ENCODE measurements at places on chromosomes 3 and 15.

- no peak for DNase-seq
Measured at GRCh38 chr15:92306663-92307062, 87.0 kb upstream of the ST8SIA2 start.

- no peak for DNase-seq
Measured at GRCh38 chr15:90860942-90861675, 7.3 kb upstream of the FURIN start.

- DNase-seq = no peak
Measured at GRCh38 chr3:30324587-30324986, 281.8 kb upstream of the TGFBR2 start.

DNA sequence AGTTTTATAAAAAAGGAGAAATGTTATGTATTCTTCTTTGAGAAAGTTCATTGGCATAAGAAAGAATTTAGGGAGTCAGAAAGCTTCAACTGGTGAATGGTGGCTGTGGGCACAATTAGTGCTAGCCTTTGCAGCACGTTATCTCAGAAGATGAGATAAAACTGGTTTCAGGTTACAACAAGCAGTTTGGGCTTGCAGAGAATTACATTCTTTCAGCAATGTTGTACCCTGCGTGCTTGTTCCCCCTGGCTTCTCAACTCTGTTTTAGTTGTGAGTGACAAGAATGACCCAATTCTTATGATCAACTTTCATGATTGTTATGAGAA, 31.6 kb upstream of the ACP3 start:
- DNase-seq = no peak

GRCh38 chr3:30428251-30428650, 178.2 kb upstream of the TGFBR2 start:
- DNase-seq = no peak

- no peak for DNase-seq
Measured at GRCh38 chr3:44926172-44926571, 49.8 kb downstream of the ZDHHC3 start.

DNA sequence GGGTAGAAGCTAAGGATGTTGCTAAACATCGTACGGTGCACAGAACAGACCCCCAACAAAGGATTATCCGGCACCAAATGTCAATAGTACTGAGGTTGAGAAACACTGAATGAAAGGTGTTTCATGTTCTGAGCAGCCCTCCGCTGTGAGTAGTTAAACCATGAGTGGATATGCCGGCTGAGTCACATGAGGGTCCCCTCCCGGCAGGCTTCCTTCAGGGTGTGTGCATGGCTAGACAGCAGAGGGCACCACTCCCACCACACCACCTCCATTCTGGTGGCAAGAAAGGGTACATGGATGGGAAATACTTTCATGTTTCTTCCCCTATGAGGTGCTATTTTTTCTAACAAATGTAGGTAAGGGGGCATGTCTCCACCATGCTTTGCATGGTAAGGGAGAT, 128.3 kb upstream of the SEMA6D start:
- no peak for DNase-seq

- no peak for DNase-seq
Measured at GRCh38 chr3:125245521-125245920, 33.0 kb upstream of the SLC12A8 start.

GRCh38 chr3:148319161-148319915, 378.4 kb upstream of the AGTR1 start:
- no peak for DNase-seq

- no peak for DNase-seq
Measured at GRCh38 chr3:170751083-170751898, 118.7 kb downstream of the RPL22L1 start.

DNA sequence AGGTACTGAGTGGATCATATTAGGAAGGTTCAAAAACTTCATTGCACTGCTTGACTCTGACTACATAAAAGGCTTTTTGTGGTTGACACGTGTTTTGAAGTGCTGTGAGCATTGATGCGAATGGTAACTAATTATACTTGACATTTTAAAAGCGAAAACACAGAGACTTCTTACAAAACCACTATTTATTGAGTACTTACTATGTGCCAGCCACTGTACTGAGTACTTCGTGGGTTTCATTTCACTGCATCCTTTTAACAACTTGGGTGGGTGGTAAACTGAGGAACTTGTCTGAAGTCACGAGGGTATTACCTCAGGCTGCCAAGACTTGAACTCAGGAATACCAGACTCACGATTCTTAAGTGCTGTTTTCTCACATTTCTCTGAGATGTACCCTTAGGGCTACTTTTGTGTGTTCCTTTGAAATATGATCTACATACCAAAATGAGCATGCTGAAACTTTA, 45.3 kb upstream of the PPP4R2 start:
- DNase-seq = no peak

GRCh38 chr3:169435193-169435592, 228.3 kb downstream of the MECOM start:
- no peak for DNase-seq

DNA sequence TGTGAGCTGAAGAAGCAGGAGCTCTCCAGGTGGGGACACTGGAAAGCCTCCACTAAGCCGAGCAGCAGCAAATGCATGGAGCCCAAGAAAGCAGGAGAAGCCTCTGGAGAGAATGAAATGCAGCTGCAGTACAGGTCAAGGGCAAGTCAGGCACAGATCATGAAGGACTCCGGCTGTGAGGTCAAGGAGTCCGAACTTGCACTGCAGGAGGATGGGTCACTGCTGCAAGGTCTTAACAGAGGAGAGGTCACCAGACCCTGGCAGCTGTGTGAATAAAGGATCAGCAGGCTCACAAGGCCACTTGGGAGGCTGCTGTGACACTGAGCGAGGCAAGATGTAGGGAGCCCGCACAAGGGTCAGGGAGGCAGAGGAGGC, 24.7 kb upstream of the SLC41A3 start:
- DNase-seq = no peak

- no peak for DNase-seq
Measured at GRCh38 chr15:57287123-57287521, 89.2 kb upstream of the CGNL1 start.

- no peak for DNase-seq
Measured at GRCh38 chr3:179108086-179108485, 36.5 kb upstream of the ZMAT3 start.

DNA sequence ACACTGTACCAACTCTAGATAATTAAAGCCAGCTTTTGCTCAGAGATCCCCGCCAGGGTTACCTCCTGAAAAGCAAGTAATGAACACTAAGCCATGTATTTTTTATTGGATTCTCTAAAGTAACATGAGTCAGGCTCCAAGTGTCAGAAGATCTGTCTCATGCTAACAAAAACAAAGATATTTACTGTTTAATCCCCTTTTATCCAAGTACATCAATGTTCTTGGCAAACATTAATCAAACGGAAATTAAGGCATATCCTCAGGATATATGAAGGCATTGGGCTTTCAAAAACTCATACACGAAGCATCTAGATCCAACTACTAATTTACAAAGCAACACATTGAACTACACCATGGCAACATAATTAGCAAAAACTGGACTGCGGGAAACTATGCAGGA, 37.2 kb downstream of the MYO5A start:
- DNase-seq = no peak

- DNase-seq = no peak
Measured at GRCh38 chr3:142588703-142589102, 7.5 kb upstream of the PLS1 start.

DNA sequence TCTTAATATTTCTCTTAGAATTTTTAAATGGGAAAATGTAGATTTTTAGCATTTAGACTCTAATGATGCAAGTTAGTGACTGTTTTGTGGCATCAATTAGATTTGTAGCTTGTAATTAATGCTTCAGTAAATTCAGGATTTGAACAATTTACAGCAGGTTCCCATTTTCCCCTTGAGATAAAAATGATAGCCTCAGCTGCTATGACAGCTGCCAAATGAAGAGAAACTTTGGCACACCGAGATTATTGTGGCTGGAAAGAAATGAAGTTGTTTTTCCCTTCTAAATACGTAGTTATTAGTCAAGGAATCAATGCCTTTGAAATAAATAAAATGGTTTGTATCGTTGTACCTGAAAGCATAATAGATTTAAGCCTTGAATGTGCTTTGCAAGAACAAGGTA, 206.4 kb upstream of the P2RY1 start:
- DNase-seq = no peak

DNA sequence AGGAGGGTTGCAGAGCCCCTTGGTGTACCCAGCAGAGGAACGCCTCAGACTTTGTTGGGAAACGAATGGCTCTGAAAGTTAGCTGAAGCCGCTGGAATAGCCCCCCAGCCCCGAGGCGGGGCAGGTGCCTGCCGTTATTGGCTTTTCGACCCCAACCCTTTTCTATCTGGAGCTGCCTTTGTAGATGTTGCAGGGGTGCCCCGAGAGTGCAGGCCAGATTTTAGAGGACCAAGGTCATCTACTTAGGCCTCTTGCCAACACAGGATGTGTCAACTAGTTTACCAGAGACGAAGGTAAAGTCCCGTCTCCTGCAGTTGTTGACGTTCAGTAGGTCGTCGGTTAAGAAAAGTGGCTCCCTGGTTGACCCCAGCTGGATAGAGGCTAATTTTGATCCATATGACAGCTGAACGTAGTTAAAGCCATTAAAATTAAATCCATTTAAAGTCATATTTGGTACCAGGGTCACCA, 579 bp upstream of the UBE3A start:
- no peak for DNase-seq

DNA sequence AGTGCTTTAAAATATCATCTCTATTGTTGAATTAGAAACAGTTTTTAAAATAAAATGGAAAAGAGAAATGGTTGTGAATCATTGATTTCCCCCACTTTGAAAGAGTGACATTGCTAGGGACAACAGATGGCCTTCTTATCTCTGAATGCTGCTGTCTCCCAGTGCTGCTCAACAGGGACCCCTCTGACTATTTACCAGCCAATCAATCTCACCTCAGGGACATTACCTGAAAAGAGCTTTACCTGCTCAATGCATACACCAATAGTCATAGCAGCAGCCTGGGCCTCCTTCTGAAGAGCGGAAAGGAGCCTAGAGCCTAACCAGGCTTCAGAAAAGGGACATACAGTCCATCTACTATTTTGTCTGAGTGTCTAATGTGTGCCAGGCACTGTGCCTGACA, 162.8 kb downstream of the CGGBP1 start:
- no peak for DNase-seq

GRCh38 chr15:75211436-75212199, 9.9 kb downstream of the C15orf39 start:
- DNase-seq = no peak

- DNase-seq = no peak
Measured at GRCh38 chr15:28105793-28106192, 6.7 kb upstream of the OCA2 start.

DNA sequence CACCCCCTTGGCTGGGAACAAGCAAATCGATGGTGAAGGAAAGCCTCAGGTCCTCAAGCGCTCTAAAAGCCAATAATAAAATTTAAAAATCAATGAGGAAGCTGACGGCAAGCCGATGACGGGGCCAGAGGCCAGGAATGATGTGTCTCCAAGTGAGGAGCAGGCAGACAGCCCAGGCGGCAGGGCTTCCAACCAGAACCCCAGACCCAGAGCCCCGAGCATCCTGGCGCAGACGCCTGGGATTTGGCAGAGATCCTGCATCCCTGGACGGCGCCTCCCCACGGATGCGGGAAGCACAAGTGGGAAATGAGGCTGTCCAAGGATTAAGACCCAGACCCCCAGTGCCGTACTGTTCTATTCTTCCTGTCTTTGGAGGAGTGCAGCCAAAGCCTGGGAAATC, 123.0 kb upstream of the PROK2 start:
- no peak for DNase-seq

GRCh38 chr3:73633916-73634344, 9.2 kb upstream of the PDZRN3 start:
- DNase-seq = no peak

DNA sequence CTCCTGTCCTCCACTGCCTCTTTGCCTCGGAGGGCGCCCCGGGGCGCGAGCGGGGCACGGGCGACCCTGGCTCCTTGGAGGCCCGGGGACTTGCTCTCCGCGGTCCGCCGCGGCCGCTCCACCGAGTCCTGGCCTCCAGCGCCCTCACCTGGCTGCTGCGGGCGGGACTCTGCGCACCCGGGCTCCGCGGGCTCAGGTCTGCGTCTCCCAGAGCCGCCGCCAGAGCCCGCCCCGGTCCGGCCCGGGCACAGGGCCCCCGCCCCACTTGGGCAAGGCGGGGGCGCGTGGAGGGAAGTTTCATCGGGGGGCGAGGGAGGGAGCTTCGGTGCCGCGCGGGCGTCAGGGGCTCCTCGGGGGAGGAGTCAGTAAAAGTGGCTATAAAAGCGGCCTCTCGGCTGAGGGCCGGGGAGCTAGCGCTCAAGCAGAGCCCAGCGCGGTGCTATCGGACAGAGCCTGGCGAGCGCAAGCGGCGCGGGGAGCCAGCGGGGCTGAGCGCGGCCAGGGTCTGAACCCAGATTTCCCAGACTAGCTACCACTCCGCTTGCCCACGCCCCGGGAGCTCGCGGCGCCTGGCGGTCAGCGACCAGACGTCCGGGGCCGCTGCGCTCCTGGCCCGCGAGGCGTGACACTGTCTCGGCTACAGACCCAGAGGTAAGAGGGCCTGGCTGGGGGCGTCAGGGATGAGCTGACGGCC, at the start of gene CEMIP:
Gene CEMIP (plus strand): TSS at position 407 of the 694 bp plus-strand sequence. CDS start 94,510 bp downstream, outside the sequence.
- no peak for DNase-seq

- peak; percentile 17 for DNase-seq
Measured at GRCh38 chr3:11718637-11719405, 75.1 kb upstream of the VGLL4 start.

DNA sequence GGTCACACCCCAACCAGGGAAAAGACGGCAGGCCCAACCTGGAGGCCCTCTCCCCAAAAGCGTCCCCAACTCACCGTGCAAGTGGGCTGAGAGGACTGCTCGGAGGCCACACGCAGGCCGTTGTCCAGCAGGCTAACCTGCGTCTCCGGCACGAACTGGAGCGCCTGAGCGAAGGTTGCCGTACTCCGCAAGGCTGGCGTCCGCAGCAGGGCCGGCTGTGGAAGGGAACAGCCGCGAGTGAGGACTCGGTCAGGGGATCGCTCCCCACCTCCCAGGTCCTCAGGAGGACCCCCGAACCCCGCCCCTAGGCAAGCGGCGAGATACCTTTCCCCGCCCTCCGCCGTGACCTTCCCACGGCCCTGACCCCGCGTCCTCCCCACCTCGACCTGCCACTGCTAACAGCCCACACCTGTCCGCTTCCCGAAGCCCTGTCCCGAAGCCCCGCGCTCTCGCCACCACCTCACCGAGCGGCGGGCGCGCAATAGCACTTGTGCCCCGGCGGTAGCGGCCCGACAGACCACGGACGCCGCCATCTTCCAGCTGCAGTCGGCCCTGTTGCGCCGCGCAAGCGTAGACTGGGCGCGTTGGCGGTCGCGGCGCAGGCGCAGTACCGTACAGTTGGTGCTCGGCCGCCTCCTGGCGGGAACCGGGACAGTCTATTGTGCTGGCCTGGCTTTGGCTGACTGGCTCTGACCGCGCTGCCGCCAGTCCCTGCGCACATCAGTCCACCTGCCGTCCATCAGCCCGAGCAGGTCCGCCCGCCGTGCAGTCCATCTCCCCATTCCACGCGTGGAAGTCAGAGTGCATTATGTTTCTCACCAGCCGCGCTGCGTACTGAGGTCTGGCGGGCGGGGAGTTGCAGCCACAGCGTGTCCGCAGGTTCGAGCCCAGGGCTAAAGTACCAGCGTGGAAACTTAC, at the start of gene UQCRC1:
Gene UQCRC1 (minus strand): TSS at position 559 of the 918 bp plus-strand sequence. CDS start 26 bp downstream, at position 533.
- DNase-seq = peak; percentile 86

GRCh38 chr3:62874711-62875557, at the start of gene CADPS:
Gene CADPS, minus strand, starts transcription at chr3:62875416. Its CDS starts 387 bp downstream, at chr3:62875029.
- DNase-seq = no peak

All from stimulated activated CD4-positive, alpha-beta T cell treated with anti-CD3 and anti-CD28 coated beads, TNF-alpha, amount 100 ng/mL, for 1 hour (primary cell).